ENCODE measurements at places on chromosomes 16 and 17.

GRCh38 chr16:7722761-7723160, 390.1 kb downstream of the RBFOX1 start:
- DNase-seq, result no peak

- no peak for DNase-seq
Measured at GRCh38 chr17:61144617-61145564, 254.8 kb upstream of the TBX2 start.

- DNase-seq, result no peak
Measured at GRCh38 chr17:36761203-36761950, 160.0 kb downstream of the MRM1 start.

DNA sequence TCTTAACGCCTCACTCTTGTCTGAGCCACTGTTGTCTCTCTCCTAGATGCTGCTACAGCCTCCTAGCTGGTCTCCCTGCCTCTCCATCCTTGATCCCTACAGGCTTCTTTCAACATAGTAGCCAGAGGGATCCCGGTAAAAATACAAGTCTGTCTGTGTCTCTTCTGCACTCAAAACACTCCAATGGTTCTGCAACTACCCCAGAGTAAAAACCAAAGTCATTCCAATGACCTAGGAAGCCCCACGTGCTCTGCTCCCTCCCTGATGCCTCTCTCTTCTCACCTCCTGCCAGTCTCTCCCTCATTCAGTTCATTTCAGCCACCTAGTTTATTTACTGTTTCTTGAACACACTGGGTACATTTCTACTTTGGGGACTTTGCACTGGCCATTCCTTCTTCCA, 135.2 kb downstream of the NPIPB5 start:
- DNase-seq, result no peak

- DNase-seq, result no peak
Measured at GRCh38 chr17:10743316-10744009, 13.6 kb upstream of the TMEM220 start.

GRCh38 chr16:83310816-83311215, 497.0 kb upstream of the HSBP1 start:
- DNase-seq, result no peak
